Activated CD4-positive, alpha-beta T cell treated with anti-CD3 and anti-CD28 coated beads for 24 hours (primary cell): ENCODE measurements at places on chromosomes 5 and 9.
A peak's percentile ranks its signal among the peaks of the same experiment; 100 is the strongest.

DNA sequence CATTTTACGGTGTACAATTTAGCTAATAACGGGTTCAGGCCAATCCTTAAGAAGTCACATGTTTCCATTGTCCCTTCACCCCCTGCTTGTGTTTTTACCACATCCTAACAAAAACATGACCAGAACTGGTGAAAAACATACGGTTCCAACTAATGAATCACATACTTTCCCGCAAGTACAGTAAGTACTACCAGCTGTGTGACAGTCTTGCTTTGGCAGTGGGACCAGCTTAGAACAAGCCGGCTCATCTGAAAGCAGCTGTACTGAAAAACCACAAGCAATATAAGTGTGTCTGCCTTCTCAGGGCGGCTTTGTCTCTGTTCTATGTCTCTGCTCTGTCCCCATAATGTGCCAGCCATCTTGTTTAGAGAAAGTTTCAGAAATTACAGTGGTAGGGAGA is 242.5 kb downstream of the BNC2 start:
- DNase-seq: no peak

DNA sequence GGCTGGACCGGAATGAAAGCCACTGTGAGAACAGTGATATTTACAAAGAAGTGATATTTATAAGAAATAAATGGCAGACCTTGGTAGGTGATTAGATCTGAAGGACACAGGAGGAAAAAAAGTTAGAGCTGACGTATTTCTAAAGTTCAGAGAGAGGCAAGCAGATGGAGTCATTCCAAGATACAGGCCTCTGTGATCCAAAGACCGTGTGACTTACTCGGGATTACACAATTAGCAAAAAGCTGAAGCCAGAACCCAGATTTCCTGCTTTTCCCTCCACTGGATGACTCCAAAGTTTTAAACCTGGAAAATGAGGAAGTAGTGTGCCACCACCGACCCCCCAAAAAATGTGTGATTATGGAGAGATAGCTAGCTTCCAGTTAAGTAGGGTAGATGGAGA is 3.1 kb upstream of the DOCK8 start:
- no peak for DNase-seq

DNA sequence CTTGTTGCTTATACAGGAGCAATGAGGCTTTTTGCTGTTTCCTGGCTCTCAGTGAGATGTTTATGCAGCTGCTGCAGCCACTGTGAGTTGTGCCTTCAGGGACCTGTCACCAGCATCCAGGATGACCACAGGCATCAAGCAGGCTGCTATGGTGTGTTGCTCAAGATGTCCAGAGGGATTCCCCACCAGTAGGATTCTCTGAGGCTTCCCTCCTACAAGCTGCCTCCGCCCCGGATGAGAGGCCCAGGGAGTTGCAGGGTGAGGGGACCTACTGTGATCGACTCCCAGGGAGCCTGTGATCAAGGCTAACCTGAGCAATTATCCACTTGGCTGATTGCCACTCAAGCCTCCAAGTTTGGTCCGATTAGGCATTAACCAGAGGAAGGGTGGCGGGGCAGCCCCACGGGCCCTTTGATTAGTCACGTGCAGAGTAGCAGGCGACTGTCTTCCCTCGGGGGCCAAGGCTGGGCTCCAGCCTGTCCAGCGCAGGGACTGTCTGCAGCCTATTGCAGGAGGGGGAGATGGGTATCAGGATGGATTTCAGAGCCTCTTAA is 1.8 kb upstream of the FAT2 start:
- DNase-seq: no peak

DNA sequence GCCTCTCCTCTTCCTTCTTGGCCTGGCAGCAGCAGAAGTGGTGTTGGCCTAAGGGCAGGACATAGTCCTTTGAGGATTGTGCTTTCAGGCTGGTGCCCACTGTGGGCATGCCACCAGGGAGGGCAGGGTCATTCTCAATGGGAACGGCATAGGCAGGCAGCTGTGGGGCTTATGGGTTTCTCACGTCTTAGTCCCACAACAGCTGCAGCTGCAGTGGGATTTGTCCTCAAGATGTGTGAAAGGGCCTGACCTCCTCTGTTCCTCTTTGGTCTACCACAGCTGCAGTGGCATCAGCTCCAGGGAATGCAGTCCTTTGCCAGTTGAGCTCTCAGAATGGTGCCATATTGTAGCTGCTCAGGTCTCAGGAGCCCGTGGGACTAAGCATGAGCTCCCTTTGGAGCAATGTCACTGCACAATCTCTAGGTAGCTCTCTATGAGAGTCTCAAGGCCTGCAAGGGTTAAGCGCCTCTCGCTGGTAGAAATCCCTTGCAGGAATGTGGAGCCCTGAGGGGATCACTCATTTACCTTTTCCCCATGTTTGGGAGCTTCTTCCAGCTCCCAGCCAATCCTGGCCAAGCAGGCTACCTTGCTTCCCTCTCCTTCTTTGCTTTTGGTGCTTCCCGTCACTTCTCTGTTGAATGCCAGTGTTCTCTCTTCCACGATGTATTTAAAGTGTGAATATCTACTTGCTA is 104.8 kb downstream of the GNA14 start:
- no peak for DNase-seq

DNA sequence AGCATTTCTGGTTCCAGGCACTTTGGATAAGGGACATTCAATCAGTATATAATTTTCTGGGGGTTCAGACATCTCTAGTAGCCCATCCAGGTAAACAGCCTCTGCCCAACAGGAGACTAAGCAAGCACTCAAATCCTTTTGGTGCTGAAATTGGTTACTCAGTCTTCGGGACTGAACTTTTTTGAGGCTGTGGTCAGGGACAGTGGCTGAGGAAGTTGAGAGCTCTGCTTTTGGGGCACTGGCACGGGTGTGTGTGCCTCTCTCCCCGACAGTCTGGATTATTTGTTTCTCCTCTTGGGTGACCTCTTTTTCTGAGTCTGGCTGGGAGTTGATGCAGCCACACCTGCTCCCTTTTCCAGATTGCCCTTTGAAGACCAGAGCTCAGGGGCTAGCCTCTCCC is 47.6 kb downstream of the ACER2 start:
- DNase-seq: no peak

DNA sequence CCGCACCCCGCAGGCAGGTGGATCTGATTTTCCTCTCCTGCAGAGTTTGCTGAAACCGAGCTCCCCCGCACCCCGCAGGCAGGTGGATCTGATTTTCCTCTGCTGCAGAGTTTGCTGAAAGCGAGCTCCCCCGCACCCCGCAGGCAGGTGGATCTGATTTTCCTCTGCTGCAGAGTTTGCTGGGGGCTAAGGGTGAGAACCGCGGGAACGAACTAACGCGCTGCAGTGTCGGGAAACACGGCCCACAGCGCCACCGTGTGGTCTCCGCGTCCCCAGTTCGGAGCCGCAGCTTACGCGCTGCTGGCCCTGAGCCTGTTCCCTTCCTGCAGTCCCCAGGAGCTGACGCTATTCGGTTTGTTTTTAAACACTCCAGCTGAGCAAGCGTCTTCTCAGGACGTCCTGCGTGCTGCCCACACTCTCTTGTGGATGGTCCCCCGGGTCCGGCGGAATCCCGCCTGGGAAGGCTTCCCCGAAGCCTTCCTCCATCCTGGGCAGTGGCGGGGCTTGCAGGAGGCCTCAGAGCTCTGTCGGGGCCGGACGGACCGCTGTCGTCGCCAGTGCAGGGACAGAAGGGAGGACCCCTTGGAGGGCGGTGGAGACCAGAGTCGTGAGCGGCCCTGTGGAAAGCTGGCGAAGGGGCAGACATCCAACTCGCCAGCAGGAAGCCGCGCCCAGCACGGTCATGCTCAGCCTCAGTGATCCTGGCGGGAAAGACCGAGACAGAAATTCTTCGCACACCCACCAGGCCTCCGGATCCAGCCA is 121.2 kb upstream of the LPCAT1 start:
- DNase-seq: peak; percentile 76

DNA sequence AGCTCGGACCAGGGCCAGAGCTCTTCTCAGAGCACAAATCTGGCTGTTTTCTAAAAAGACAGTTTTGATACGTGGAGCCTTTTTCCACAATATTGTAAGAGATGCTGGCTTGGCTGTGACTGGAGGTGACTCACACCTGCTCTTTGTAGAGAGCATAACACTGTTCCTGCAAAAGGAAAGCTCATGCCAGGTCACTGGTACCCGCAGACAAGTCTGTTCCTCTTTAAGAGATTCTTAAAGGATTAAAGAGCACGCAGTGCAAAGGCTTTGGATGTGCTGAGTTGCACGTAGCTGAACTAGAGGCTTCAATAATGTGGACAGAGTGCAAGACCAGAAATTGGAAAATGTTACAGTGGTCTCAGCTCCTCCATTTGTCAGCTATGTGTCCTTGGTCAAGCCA is 19.0 kb downstream of the ACTL7B start:
- no peak for DNase-seq

GRCh38 chr9:16867576-16868311 is 2.7 kb downstream of the BNC2 start:
- no peak for DNase-seq

GRCh38 chr5:95835682-95836385 is 13.3 kb upstream of the GLRX start:
- DNase-seq: no peak

- DNase-seq: no peak
Measured at GRCh38 chr9:104386013-104386412, 118.0 kb upstream of the OR13F1 start.

GRCh38 chr9:120439926-120440325 is 140.0 kb downstream of the CDK5RAP2 start:
- no peak for DNase-seq

DNA sequence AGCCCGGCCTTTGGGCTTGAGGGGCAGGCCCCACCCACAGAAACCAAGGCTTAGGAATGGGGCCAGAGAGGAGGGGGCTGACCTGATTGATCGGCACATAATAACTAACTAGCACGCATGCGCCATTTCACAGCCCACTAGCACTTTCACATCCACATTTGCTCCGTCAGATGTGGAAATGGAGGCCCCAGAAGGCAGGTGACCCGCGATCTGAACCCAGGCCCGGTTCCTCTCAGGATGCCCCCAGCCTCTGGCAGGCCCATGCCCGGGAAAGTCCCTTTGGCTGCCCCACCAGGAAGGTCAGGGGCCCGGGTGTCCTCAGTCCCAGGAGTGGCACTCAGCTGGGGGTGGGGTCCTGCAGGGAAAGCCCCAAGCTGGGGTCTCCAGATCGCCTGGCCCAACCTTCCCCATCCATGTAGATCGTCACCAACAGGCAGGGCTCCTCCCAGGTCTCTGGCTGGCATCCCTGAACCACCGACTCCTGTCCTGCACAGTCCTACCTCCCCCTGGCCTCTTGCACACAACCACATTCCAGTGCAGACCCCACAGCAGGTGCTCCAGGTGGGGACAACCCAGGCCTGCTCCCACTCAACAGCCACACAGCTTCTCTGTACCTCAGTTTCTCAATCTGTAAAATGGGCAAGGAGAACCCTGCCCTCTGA is 46.7 kb downstream of the VAV2 start:
- DNase-seq: no peak

DNA sequence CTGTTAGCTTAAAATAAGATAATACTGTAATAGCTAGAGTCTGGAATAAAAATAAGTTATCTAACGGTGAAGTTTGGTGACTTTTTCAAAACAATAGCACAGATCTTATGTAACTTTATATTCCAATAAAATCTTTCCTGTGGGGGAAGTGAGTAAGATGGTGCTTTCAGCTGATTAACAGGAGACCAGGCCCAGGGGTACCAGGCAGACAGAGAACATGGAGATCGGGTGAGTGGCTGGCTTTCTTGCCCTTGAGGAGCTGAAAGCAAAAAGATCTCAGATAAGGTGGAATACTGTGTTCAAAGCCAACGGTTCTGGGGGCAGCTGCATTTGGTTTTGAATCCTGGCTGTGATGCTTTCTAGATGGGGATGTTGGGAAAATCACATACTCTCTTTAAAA is 61.3 kb downstream of the MAT2B start:
- DNase-seq: no peak

DNA sequence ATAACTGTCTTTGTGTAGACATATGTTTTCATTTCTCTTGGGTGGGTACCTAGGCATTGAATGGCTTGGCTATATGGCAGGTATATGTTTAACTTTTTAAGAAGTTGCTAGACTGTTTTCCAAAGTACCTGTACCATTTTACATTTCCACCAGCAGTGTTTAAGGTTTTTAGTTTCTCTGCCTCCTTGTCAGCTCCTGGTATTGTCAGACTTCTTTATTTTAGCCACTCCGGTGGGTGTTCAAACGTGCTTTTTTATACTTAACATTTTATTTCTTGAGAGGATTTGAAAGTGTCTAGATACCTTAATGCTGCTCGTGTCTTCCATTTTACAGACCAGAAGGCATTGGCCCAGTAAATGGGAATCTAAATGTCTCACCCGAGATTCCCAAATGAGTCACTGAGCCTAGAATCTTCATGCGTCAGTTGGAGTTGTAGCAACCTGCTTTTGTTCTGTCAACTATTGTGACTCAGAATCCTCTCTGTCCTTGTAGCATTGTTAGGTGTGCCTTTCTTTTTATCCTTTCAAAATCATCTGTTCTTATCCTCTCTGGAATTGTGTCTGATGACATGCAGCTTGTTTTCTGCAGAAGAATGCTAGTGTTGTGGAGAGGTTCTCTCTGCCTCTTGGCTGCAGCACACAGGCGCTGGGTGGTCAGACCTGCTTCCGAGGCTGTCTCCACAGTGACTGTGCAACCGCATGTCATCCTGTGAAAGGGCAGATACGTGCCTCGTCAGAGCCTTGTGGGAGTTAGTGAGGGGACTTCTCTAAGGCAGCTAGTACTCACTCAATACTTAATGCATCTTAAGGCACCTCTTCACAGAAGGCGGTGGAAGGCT is 291.8 kb downstream of the AOPEP start:
- no peak for DNase-seq

GRCh38 chr5:36070687-36071571 is 4.2 kb upstream of the UGT3A2 start:
- DNase-seq: no peak

DNA sequence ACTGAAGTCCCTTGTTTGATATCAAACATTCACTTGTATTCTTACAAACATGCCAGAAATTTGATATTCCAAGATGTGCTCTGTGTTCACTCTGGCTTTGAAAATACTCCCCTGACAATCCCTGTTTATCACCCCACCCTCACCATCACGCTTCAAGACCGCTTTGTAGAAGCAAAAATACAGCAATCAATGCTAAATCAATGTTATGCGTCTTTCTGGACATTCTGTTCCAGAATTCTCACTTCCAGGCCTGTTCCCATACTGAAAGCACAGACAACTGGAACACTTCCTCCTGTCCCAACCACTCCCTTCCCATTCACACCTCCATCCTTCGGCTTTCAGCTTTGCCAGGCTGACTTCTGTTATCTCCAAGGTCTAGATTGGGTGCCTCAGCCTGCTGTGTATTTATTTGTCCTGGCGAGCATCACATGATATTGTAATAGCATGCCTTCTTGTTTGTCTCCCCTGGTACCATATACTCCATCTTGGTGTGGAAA is 72.8 kb downstream of the SNCAIP start:
- DNase-seq: no peak

DNA sequence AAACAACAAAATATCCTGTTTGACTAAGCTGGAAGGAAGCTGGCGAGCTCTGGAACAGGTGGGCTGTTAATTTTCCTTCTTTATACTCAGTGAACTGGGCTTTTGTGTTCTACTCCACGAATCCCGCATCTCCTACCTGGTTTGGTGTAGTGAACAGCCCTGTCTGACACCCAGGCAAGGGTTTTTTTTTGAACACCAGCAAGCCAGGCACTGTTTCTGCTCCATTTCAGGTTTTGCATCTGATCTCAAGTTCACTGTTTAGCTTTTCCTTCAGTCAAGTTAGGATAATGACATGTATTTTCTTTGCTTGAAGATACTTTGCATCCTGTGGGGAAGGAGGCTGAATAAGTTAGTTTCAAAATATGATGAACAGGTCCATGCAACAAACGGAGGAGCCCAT is 204.5 kb downstream of the SEMA6A start:
- no peak for DNase-seq

- DNase-seq: no peak
Measured at GRCh38 chr5:144308174-144308573, 137.5 kb downstream of the KCTD16 start.

GRCh38 chr5:168947212-168947868 is 353.6 kb downstream of the SLIT3 start:
- no peak for DNase-seq
